GF-D8 (cell line): ENCODE measurements at places on chromosomes 13 and 19.

- no peak for DNase-seq
These were observed 12.3 kb upstream of the ISYNA1 start for GRCh38 chr19:18450021-18450930.

DNA sequence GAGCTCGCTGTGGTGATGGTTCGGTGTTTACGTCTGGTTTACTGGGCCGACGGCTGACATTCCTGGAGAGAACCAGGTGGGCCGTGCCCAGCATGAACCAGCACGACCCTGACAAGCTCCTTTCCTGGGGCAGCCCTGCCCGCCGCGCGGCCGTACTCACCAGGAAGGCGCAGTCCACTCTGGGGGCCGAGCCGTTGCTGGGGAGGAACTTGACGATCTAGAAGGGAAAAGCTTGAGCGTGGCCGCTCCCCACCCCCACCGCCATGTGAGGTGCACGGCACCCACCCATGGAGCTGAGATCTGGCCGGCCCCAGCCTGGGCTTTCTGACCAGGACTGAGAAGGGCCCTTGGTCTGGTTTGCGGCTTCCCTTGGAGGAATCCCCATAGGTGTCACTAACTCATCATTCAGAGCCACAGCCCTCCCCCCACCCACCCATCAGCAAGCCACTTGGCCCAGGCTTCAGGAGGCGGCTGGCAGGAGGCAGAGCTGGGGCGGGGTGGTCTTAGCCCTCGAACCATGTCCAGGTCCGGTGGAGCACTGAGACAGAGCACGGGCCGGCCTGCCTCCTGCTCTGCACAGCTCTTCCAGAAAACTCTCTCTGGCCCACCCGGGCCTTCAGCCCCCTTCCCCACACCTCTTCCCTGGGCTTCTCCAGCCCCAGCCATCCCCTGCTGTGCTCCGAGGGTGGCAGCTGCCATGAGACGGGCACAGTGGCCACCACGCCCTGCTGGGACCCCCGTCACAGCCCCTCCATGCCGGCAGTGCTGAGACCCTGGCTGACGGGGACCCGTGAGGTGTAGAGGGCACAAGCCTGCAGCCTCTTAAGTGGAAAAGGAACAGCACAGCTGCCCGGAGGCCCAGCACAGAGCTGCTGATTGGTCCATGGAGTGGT lies 6.2 kb downstream of the ATP4B start:
- DNase-seq: no peak

DNA sequence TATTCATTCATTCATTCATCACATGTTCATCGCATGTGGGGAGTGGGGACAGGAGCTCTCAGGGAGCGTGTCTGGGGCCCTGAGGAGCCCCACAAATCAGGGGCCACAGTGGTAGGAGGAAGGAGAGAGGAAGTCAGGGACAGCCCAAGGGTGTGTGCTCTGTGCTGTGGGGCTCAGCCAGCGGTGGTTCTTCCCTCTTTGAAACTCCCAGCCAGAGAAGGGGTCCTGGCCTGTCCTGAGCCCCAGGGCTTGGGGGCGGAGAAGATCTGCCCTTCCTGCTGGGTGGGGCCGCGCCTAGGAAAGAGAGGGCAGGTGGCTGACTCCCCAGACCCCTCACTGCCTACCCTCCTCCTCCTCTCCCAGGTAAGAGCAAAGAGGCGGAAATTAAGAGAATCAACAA lies 14.6 kb downstream of the AP2A1 start:
- DNase-seq: no peak

DNA sequence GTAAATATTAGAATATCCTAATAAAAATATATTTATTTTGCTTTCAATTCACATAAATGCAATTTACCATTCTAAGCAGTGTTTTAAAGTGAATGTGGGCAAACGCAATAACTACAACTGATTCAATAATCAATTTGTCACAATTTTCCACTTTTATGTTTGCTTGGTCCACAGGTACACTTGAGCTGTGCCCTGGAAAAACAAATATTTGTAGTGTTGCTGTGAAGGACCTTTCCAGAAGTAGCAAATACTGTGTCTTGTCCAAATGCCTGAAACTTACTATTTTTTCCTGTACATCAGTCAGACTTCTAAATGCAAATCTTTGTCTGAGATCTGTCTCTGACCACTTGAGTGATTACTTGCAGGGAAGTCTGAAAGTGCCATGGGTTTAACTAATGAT lies 845.8 kb upstream of the SLITRK5 start:
- DNase-seq: no peak

GRCh38 chr13:32261567-32261966 lies 53.6 kb downstream of the ZAR1L start:
- no peak for DNase-seq

DNA sequence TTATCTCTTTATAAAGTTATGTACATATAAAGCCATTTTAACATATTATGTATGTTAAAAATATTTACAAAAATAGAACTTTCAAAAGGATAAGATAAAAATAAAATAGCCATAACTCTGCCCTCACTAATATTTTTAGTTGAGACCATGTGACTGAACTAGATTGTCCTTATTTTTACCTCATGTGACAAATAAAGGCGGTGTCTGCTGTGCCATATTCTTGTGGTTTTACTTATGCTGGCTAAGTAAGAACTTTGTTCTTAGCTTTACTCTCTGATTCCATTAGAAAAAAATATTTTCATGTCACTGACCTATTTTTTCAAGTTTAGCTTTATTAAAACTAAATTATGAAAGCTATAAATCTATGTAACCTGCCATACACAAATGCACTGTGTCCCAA lies 135.6 kb upstream of the TSC22D1 start:
- no peak for DNase-seq

DNA sequence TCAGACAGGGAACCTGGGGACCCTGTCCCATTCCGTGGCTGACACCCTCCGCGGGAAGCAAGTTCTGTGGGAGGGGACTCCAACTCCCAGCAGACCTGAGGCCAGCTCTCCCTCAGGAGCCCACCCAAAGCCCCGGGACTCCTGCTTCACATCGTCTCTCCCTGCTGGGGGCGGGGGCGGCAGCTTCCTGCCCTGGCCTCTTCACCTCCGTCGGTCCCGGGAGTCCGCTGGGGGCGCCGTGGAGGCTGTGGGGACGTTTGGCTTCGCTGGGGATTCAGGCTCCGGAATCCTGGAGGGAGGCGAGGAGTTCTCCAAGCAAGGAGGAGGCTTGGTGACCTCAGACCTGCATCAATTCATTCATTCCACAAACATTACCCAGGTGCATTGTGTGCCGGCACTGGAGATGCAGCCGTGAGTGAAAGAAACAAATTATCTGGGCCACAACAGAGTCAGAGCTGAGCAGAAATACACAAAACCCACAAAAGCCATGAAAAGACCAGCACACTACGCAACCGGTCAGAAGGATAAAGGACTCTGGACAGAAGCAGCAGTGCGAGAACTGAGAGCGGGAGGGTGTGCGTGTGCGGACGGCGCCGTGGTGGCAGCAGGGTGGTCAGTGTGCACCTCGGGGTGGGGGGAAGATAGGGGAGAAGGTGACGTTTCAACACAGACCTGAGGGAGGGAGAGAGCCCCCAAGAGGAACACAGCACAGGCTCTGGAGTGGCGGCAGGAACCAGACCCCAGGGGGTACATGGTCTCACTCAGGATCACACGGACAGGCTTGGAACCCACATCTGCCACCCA lies 19.0 kb downstream of the EPS8L1 start:
- no peak for DNase-seq

GRCh38 chr19:10625003-10625761 lies at the start of gene SLC44A2:
Gene SLC44A2, plus strand, starts transcription at chr19:10625553. Its CDS starts 81 bp downstream, at chr19:10625634.
- no peak for DNase-seq

DNA sequence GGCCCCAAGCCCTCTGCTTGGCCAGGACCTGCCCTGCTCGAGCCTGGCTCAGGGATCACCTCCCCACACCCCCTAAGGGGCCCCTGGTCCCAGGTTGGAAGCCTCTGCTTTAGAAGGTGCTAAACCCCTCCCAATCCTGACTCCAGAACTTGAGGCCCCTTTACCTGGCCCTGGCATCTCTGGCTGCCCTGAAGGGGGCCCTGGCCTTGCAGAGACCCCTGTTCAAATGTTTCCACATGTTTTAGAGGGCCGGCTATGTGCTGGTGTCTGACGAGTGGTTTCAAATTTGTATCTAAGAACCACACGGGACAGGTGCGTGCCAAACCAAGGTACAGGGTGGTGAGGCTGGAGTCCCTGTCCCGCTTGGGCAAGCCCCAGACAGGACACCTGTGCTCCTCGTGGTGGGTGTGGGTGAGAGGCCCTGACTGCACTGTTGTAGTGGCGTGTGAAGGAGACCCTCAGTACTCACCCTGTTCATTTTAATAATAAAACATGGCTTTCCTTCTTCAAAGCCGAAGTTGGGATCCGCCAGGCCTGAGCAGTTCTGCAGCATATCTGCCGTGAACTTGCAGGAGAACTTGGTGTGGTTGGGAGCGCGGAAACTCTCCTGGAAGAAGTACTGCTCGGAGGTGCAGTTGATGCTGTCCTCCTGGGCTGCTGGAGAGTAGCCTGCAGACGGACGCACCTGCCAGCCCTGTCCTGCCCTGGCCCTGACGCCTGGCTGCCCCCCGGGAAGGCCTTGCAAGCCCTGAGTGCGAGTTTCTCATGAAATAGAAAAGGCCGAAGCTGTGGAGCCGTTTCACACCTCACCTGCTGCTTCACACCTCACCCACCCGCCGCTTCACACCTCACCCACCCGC lies 5.4 kb downstream of the ATP4B start:
- DNase-seq: no peak

DNA sequence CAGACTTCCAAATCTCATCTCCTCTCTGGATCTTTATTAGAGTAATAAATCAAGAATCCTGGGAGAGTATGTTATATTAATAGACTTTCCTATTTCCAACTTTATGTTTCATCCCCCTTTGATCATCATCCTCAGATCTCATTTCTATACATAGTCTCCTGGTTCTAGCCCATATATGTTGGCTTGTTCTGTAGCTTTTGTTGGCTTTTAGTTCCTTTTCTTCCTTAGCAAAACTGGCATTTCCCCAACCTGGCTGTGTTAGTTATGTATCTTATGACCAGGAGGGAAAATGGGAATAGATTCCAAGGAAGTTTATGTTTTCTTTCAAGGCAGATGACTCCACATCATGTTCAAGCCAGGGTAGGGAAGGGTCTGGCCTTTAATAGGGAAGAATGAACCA lies 2464.5 kb downstream of the PCDH9 start:
- no peak for DNase-seq

GRCh38 chr13:51373451-51373850 lies 34.0 kb downstream of the SERPINE3 start:
- DNase-seq: no peak

DNA sequence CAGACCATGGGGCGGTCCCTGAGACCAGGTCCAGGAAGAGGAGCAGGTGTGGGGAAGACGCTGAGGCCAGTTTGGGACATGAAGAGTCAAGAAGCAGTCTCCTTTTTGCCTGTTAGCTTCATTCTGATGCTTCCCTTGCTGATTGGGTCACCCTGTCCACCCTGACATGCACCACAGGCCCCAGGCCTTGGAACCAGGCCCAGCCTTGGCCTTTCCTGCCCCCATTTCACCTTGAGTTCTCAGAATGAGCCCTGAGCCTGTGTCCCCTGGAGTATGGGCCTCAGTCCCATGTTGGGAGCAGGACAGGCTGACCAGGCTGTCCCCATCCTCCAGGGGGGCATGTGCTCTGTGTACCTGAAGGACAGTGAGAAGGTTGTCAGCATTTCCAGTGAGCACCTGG lies 4.9 kb upstream of the TIMM50 start:
- DNase-seq: no peak

- DNase-seq: no peak
These were observed 1.4 kb downstream of the CLEC4G start for GRCh38 chr19:7730286-7731217.

- DNase-seq: no peak
These were observed 26.9 kb downstream of the SULT2B1 start for GRCh38 chr19:48578891-48579290.

GRCh38 chr13:32581177-32581786 lies 5.0 kb upstream of the PDS5B start:
- DNase-seq: peak; percentile 14

DNA sequence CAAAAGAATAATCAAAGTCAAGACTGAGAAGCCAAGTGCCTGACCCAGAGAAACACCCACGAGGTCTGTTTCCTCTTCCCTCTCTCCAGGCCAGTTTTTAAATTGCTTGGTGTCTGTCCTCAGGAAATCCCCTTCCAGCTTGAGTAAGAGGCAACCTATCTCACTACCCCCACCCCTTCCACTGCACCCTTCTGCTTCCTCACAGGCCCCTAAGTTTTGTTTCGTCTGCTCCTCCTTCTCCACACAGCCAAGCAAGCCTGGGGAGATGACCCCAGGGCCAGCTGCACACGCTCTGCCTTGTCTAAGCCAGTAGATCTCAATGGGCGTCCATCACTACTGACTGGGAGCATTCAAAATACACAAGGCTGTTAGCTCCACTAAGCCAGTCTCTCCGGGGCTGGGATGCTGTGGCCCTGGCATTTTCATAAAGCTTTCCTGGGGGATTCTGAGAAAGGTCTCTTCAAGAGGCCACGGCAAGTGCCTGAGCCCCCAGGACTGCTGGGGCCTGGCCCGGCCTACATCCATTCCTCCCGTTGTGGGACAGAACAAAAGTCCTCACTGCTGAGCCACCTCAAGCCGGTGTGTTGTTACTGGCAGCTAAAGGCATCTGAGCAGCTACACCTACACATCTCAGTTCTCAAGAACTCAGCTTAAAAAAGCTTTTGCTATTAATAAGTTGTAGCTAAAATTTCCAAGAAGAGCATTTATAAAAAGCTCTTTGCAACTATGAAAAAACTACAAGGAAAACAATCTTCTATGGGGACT lies 14.9 kb upstream of the IL4I1 start:
- DNase-seq: peak; percentile 68
